SIG-M5 (cell line): ENCODE measurements at places on chromosomes 13 and 19.

- no peak for DNase-seq
Measured at GRCh38 chr19:46000491-46001246, 5.4 kb downstream of the CCDC61 start.

GRCh38 chr19:13294812-13295567 lies 144.8 kb downstream of the IER2 start:
- DNase-seq = no peak

DNA sequence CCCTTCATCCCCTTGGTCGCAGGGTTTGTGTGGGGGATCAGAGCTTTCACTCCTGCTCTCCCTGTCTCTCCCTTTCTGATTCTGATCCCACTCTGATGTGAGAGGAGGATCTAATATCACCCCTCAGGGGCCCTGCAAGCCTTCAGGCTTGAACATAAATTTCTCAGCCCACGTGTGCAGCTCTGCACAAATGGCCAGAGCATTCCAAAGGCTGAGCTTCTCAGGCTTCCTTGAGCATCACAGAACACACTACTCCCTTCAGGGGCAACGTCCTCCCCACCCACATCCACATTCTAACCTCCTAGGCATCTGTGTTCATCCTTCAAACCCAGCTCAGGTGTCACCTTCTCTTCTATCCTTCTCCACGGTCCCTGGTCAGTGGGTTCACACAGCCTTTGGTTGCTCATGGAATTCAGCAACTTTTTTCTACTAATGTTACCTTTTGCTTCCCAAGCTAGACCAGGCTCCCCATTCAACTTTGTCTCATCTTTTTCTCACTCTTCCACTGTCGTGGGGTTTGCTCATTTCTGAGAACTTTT lies 24.4 kb upstream of the DOCK9 start:
- DNase-seq = no peak

DNA sequence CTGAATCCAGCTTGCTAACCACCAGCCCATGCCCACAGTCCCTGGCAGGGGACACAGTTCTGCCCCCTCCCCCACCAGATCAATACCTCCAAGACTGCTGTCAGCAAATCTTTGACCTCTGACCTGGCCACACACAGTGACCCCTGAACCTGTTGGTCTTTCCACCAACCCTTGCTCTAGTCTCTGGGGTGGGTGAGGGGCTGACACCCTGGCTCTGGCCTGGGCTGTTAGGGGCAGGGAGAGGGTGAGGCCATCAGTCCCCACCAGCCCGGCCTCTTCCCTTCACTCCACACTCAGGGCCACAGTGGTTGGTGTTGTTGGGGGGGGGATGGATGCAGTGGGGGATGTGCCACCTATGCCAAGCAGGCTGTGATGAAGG lies 21.8 kb upstream of the SLC7A10 start:
- no peak for DNase-seq

GRCh38 chr13:24678151-24678550 lies 2.1 kb upstream of the ATP12A start:
- DNase-seq = no peak

GRCh38 chr19:6580313-6580712 lies 10.6 kb downstream of the CD70 start:
- no peak for DNase-seq

DNA sequence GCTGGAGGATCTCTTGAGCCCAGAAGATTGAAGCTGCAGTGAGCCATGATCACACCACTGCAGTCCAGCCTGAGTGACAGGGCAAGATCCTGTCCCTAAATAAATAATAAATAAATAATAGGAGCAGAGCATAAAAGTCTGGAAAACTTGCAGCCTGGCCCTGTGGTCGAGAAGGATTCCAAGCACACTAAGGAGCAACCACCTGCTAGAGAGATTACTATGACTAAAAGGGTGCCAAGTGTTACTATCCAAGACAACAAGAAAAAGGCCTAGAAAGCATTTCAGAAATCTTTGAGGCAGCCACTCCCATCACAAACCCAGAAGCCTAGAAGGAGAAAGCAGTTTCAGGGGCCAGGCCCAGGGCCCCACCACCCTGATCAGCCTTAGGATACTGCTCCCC lies 46.1 kb downstream of the LHFPL6 start:
- DNase-seq = no peak

DNA sequence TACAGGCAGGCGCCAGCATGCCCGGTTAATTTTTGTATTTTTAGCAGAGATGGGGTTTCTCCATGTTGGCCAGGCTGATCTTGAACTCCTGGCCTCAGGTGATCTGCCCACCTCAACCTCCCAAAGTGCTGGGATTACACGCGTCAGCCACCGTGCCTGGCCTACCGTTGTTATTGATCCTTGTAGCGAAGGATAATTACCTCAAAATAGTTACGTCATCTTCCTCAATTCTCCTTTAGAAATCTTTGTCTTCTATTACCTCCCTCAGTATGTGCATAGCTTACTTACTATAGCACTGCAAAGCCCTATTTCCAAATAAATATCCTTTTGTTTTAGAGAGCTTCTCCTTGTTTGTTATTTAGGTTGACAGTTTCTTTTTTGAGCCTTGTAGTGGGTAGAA lies 9.4 kb upstream of the TLE6 start:
- DNase-seq = no peak

DNA sequence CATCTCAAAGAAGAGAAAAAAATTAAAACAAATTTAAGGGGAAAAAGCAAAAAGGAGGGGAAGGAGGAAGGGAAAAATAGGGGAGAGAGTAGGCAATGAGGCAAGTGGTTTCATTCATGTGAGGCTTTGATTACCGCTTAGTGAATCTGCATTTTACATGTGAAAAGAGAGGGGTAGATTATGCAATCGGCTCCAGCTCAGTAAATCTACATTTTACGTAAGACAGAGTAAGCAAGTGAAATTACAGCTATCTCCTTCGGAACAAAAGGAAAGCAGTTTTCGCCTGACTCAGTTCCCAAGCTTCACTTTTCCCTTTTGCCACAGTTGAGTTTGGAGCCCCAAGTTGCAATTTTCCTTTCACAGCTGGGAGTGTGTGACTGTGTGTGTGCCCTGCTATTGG lies 16.0 kb upstream of the OLFM2 start:
- no peak for DNase-seq

DNA sequence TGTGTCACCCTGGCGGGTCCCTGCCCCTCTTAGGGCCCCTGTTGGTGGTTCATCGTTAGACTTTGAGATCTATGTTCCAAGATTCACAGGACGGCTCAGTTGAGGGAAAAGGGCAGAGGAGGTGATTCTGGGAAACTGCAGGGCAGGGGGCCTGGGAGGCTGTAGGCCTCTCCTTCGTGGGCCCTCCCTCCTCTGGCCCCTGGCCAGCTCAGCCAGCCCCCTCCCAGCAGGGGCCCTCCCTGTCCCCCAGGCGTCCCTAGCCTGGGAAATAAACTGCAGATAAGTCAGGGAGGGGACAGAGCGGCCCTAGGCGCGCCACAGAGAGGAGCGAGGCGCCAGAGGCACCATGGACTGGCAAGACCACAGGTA lies 6.5 kb downstream of the HIF3A start:
- DNase-seq = no peak

GRCh38 chr13:90732049-90732448 lies 615.4 kb upstream of the MIR17HG start:
- no peak for DNase-seq

DNA sequence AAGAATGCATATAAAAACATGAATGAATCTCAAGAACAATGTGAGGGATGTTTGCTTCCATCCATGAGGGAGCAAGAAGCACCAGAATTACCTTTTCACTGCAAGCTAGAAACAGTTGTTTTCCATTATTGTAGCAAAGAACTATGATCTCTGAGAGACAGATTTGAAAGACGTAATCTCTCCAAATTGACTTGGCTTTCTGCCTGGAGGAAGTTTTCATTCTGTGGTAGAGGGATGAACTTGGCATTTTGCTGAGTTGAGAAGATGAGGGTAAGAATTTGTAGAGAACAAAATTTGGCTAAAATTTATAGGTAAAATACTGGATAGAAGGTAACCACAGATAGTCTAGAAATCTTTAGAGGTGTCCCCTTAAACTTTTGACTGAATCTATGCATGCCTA lies 496.8 kb downstream of the TDRD3 start:
- DNase-seq = no peak

- DNase-seq = no peak
Measured at GRCh38 chr13:46605825-46606554, 53.0 kb downstream of the LRCH1 start.

GRCh38 chr13:98478189-98479129 lies 98.4 kb downstream of the STK24 start:
- DNase-seq = no peak

GRCh38 chr19:16525751-16526481 lies 16.3 kb downstream of the CHERP start:
- no peak for DNase-seq

- no peak for DNase-seq
Measured at GRCh38 chr19:29084266-29084665, 128.7 kb downstream of the UQCRFS1 start.

DNA sequence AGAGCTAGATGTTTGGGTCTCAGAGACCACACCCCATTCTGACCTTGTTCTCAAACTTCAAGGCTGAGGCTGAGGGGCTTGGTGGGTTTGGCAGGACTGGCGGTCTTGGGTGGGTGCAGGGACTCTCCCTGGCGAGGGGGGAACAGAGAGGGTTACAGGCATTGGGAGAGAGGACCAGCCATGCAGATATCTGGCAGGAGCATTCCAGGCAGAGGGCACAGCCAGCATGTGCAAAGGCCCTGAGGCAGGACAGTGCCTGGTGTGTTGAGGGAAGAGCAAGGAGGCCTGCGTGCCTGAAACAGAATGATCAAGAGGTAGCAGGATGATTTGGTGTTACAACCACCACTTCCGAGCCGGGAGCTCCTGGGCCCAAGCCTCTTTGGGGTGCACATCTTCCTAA lies 27.4 kb downstream of the NFILZ start:
- no peak for DNase-seq

DNA sequence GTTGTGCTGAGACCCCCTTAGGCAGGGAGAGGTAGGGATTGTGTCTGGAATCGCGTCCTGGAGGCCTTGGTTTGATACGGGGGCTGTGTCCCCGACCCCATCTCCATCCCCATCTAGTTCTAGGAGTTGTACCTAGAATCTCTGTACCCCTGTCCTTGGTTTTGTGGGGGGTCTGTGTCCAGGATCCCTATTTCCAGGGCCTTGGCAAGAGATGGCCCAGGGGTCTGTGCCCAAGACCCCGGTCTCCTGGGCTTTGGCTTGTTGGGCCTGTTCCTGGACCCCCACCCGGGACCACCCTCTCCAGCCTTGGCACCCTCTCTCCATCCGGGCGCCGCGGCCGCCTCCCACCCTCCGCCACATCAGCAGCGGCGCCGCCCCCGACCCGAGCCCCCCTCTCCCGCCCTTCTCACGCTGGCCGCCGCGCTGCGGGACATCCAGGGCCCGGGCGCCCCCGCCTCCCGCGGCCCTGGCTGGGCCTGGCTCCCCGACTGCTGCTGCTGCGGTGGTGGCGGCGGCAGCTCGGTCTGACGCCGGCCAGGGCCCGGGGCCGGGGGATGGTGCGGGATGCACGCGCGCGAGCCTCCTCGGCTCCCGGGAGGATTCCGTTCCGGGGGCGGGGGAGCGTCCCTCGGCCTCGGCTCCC lies at the start of gene NUMBL:
NUMBL (minus strand) TSS at position 602 of the 643 bp plus-strand sequence; CDS start at position 434, 168 bp downstream.
- DNase-seq = no peak

DNA sequence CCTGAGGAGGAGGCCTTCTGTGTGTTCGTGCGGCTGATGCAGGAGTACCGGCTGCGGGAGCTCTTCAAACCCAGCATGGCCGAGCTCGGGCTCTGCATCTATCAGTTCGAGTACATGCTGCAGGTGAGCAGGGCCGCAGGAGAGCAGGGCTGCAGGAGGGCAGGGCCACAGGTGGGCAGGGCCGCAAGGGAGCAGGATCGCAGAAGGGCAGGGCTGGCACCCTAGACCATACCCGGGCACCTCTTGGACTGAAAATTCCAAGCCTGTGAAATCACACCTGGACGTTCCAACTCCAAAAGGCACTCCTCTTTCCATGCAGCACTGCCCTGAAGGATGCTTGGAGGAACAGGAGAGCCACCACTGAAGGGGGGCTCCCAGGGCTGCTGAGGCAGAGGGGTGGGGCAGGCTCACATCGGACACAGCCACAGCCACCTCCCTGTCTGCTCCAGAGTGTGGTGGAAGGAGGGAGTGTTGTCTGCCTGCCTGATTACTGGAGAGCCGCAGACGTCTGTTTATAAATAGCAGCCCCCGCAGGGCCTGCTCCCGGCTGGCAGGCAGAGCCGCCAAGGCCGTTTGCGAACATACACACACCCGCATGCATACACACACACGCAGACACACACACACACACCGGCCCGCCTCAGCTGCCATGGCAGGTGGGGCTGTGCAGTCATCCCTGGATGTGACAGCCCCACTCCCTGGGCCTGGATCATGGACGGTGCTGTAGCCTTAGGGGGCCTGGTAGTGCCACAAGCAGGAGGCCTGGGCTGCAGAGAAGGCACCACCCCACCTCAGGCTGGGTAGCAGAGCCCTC lies 20.2 kb downstream of the EVI5L start:
- no peak for DNase-seq

GRCh38 chr19:49927526-49928264 lies 1.3 kb upstream of the ATF5 start:
- no peak for DNase-seq

DNA sequence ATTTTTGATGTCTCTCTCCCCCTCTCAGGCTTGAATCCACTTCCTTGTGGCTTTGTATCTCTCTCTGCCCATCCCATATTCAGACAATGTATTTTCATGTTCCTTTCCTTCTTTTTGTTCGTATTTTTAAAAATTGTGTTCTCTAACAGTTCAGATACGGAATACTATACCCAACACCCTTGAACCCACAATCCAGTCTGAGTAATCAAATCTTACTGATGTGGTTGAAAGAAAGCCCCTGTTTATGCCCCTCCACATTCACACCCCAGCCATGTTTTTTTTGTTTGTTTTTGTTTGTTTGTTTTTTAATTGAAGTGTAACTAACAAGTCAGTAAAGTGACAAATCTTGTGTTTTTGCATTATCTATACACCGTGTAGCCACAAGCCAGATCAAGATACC lies 1.4 kb downstream of the SPIB start:
- DNase-seq = no peak

DNA sequence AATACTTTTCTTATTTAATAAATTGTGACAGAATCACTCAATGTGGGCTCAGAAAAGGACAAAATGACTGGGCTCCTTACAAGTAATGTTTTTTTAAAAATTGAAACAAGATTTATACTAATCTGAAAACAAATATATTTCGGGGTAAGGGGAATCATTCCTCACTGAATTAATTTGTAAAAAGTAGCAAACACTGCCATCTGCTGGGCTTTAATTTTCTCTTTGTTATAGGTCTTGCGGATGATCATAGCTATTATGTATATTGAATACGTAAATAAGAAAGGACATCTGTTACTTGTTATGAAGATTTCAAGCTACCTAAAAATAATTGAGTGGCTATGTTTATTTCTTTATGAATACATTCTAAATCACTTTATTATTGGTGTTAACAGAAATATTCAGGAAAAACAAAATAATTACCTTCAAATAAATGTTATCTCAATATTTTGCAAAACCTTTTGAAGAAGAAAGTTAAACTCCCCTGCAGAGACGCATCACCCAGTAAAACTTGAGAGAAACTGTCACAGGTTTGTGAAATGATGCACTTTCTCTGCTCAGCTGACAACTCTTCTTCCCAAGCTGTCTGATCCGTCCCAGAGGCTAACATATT lies 17.8 kb upstream of the ENOX1 start:
- no peak for DNase-seq
